ENCODE measurements at places on chromosomes 11 and 22.

GRCh38 chr22:47550524-47551430, 788.3 kb downstream of the TBC1D22A start:
- DNase-seq = no peak

GRCh38 chr22:47417699-47418098, 655.2 kb downstream of the TBC1D22A start:
- no peak for DNase-seq

DNA sequence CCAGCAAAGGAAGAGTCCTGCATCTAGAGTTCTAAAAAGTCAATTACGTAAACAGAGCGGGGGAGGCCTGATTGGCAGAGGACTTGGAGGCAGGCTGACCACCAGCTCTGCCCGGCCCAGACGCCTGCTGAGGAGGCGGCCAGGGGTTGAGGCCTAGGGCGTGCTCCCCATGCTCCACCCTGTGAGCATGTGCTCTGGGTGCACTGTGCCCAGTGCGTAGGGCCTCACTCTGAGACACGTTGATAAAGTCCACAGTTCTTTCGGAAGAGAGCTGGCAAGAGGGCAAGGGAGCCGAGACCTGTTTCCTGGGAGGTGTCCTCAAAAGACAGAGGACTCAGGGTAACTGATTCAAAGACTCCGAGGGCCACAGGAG, 25.2 kb downstream of the GRIK4 start:
- no peak for DNase-seq

- DNase-seq = peak; percentile 91
Measured at GRCh38 chr22:37163575-37164504, 14.1 kb upstream of the IL2RB start.

All from natural killer cell treated with Interleukin-12 subunit alpha and Interleukin-12 subunit beta and Interleukin-15 and Interleukin-18, amount 100 ng/mL, for 72 hours (primary cell).